ENCODE measurements at places on chromosomes 12 and 14.
A peak's percentile ranks its signal among the peaks of the same experiment; 100 is the strongest.

DNA sequence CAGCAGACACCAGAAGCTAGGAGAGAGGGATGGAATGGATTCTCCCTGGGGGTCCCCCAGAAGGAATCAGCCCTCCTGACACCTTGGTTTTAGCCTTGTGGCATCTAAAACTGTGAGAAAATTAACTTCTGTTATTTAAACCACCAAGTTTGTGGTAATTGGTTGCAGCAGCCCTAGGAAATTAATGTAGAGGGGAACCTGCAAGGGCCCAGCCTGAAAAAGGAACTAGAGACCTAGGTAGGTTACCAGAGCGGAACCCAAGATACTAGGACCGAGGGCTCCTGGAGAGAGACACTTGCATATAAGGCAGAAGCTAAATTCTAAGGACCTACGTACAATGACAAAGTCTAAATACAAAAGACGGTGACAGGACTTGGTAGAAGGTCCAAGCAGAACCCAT is 8.1 kb upstream of the DENND5B start:
- DNase-seq: no peak

DNA sequence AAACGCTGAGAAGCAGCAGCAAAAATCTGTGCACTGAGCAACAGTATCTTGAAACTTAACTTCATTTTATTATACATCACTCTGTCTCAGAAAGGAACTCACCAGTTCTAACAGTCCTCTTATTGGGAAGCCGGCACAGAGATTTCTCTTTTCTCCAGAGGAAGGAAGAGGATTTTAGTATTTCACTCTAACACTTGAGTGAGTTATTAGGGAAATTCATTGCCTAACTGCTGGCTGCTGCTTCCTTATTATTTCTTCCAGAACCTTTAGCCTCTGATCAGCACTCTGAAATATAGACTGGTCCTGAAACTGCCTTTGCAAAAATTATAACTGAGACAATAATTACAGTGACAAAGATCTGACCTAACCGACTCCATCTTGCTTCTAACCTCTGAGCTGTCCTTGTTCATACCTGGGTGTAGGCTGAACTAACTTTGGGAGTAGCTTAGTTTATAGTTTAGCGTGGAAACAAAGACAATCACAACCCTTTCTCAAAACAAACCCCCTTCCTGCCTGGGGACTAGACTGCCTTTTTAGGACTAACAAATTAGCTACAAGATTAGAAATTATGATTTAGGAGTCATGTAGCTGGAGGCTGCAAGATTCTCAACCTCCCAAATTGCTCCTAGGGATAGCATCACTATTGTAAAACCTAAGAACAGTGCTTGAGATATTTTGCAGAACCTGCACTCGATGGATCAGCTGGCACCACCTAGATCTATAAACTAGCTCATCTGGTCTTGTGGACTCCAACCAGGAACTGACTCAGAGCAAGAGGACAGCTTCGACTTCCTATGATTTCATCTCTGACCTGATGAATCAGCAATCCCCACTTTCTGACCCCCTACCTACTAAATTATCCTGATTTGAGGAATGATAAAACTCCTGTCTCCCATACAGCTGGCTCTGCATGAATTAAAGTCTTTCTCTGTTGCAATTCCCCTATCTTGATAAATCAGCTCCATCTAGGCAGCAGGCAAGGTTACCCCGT is 117.5 kb downstream of the DYRK2 start:
- no peak for DNase-seq

DNA sequence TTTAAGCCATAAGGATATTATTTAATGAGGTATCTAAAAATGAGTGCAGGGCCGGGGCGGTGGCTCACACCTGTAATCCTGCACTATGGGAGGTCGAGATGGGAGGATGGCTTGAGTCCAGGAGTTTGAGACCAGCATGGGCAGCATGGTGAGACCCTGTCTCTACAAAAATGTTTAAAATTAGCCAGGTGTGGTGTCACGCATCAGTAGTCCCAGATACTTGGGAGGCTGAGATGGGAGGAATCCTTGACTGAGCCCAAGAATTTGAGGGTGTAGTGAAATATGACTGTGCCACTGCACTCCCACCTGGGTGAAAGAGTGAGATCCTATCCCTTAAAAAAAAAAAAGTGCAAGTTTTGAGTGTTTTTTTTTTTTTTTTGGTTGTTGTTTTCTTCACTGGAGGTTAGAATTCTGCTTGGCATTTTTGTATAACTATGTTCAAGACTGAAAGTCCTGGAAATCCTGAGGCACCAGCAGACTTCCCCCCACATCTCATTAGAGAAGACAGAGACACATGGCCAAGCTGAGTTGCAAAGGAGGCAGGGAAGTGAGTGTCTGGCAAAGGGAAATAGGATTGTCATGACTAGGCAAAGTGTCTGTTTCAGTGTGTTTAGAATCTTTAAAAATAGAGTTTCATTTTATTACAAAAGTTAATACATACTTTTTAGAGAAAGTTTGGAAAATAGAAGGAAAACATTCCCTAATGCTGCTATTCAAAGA is 53.5 kb upstream of the DUSP6 start:
- no peak for DNase-seq

- DNase-seq: no peak
These were observed 1296.9 kb upstream of the SEL1L start for GRCh38 chr14:82830596-82830995.

DNA sequence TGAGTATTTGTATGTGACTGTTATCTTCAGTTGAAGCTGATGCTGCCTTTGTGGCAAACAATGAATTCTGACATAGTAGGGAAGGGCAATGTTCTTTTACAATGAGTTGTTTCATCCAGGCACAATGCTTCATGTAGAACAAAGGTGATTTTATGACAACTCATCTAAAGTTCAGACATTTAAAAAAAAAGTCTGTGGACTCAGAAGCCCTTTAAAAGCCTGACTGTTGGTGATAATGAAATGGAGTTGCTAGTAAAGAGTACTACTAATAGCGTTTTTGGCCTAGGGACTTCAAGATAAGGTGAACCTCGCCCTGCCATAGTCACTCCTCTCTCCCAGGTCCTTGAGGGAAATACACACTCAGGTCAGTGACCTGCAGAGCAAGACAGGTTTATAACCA is 105.1 kb downstream of the AKAP6 start:
- no peak for DNase-seq

DNA sequence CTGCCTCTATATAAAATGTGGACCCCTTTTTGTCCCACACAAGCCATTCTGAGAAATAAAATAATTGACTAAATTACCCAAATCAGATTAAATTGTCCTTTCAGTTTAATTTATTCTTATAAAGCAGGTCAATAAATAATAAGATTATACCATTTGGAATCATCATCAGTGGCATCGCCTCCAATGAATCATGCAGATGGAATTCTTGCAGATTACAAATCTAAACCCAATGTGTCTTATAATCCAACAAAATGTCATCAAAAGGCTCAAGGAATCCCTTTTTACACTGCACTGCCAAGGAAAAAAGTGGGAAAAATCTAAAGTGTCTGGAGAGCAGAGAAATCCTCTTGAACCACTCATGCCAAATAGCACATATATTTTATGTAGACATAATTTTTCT is 138.2 kb upstream of the TSPAN8 start:
- DNase-seq: no peak

GRCh38 chr14:58428118-58428683 is 682 bp downstream of the KIAA0586 start:
- DNase-seq: peak; percentile 61

- DNase-seq: no peak
These were observed 553 bp downstream of the CNPY2 start for GRCh38 chr12:56315249-56315621.

- DNase-seq: no peak
These were observed 15.0 kb downstream of the PAH start for GRCh38 chr12:102902093-102902492.

DNA sequence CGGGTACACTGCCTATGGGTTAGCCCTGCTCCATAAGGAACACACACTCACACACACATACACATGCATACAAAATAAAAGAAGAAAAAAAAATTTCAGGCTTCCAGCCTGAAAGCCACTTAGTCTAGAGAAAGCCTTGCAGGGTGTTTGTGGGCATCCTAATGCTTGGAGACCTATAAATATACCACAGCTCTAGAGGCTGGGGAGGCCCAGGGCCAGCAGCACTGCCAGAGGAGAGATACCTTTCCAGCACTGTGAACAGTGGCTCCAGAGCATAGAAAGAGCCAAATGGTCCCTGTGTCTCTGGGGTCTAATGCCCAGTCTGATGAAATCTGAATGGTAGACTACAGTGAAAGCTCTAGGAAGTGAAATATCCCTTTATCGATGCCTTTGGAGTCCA is 12.9 kb downstream of the FAM161B start:
- no peak for DNase-seq

- peak; percentile 19 for DNase-seq
These were observed 29.5 kb upstream of the RHOJ start for GRCh38 chr14:63174760-63175191.

DNA sequence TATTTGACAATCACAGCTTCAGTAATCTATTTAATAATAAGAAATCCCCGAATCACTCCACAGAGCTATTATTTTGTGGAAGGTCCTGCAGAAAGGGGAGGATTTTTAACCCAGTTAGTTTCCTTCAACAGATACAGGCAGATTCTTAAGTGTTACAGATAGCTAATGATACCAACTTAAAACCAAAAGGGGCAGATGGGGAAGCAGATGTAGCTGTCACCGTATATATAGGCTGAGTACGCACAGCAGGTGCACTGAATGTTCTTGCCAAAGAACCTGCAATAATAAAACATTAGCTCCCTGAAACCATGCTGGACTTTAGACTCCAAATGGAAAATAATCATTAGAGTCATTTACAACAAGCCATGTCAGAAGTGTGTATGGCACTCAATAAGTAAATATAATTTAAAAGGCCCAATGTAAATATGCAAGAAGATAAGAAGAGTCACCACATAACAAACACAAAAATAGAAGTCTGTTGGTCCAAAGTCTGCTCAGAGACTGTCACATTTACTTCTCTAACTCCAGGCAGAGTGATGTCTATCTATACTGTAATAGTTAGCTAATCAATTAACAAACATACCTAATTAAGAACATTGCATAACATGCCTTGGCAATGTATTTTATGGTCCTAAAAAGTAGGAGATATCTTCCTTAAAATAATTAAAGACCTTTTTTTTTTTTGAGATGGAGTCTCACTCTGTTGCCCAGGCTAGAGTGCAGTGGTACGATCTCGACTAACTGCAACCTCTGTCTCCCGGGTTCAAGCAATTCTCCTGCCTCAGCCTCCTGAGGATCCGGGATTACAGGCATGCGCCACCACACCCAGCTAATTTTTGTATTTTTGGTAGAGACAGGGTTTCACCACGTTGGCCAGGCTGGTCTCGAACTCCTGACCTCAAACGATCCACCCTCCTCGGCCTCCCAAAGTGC is 78.8 kb downstream of the SEC23A start:
- peak; percentile 5 for DNase-seq

- no peak for DNase-seq
These were observed 111.0 kb downstream of the BICD1 start for GRCh38 chr12:32217354-32218310.

DNA sequence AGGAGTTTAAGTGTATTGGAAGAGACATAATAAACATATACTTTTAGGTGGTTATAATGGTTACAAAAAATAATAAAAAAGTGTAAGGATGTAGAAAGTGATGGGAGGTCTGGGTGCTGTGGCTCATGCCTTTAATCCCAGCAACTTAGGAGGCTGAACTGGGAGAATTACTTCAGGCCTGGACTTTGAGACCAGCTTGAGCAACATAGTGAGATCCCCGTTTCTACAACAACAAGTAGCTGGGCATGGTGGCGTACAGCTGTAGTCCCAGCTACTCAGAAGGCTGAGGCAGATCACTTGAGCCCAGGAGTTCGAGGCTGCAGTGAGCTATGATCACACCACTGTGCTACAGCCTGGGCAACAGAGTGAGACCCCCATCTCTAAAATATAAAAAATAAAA is 19.0 kb downstream of the NUBPL start:
- no peak for DNase-seq

- DNase-seq: no peak
These were observed 106.7 kb downstream of the RPS29 start for GRCh38 chr14:49479432-49479831.

GRCh38 chr12:32828120-32828519 is 68.5 kb downstream of the PKP2 start:
- no peak for DNase-seq

GRCh38 chr12:8697476-8698131 is at the start of gene RIMKLB:
Gene RIMKLB, plus strand, starts transcription at chr12:8697991. Its CDS starts 15,876 bp downstream, at chr12:8713867.
- no peak for DNase-seq

- peak; percentile 26 for DNase-seq
These were observed 115.6 kb downstream of the CALM1 start for GRCh38 chr14:90512329-90512991.

- no peak for DNase-seq
These were observed 12.2 kb downstream of the NELL2 start for GRCh38 chr12:44863867-44864266.

DNA sequence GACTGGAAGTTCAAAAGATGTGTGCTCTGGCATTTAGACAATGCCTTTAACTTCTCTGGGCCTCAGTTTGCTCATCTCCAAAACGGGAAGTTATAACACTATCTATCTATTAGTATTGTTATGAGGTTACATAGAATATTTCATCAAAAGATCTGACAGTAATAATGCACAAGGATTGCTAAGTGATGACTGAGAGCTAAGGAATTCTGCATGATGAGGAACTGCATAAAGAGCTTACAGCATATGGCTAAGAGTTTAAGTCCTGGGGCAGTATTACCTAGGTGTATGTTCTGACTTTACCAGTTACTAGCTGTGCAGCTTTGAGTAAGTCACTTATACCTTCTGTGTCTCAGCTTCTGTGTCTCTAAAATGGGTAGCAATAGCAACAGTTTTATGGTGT is 160.1 kb upstream of the TMPO start:
- no peak for DNase-seq

GRCh38 chr14:21702316-21702715 is 28.7 kb upstream of the OR4E1 start:
- no peak for DNase-seq

GRCh38 chr12:104672501-104673265 is 215.9 kb downstream of the CHST11 start:
- no peak for DNase-seq

- peak; percentile 11 for DNase-seq
These were observed 1089.1 kb downstream of the SLC6A15 start for GRCh38 chr12:83823386-83824045.

DNA sequence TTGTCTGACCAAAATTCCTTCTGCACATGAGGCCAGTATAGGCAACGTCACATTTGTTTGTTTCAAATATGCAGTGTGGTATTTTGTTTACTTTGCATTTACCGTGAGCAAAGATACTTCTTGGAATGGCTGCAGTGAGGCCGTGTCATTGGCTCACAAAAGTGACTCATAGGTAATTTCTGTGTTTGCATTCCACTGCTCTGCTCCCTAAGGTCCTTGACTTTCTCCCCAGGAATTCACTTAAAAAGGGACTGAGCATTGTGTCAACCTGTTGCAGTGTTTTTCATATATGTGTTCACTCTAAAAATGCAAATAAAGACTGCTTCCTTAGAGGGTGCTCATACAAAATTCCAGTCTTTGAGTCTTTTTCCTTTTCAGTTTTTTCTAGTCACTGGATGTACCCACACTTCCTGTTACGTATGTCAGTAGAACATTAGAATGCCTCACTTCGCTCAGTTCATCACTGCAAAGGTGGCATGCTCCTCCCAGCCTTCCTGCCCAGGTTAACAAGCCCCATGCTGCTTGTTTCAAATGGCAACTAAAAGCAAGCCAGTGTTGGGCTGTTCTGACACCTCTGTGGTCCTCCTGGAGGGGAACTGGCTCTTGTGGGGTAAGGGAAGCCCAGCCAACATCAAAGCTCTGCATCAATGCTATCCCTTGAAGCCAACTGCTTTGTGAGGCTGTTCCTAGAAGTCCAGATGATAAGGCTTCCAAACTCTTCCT is 9.1 kb downstream of the C12orf76 start:
- DNase-seq: no peak

GRCh38 chr14:69049675-69050074 is 70.6 kb upstream of the ACTN1 start:
- DNase-seq: no peak

All from SHP77 (cell line).